ENCODE measurements at places on chromosomes 4 and X.

DNA sequence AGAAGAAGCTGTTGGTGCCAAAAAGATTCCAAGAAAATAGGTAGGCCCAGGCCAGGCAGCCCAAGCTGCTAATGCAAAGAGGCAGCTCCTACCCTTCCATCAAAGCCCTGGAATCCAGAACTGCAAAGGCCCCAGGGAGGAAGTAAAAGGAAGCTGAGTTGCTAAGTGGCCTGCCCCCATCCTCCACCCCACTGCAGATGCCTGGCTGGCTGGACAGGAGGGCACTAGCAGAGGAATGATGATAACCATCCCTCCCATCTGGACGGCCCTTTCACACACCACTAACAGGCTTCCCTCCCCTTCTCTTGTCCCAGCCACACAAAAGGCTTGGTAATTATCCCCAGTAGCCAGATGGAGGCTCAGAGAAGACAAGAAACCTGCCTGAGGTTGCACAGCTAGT lies 32.4 kb upstream of the PJA1 start:
- no peak for DNase-seq

GRCh38 chrX:369563-370101 lies 17.1 kb downstream of the PPP2R3B start:
- DNase-seq, result no peak

DNA sequence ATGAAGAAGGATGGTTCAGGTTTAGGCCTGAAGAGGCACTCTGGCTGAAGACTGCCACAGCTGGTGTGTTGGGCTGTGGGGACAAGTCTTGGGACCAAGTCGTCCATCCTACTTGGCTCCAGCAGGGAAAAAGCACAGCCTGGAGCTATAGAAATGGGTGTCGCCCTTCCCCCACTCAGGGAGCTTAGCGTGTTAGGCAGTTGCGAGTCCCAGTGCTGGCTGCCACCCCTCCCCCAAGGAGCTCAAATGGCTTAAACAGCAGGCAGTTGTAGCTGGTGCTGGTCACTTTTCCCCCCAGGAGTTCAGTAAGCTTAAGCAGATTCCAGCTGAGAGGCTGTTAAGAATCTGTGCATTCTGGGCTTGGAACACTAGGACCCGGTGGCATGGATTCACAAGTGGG lies 319.5 kb upstream of the POF1B start:
- no peak for DNase-seq

GRCh38 chr4:153629776-153630175 lies 54.3 kb upstream of the TLR2 start:
- no peak for DNase-seq

- no peak for DNase-seq
These were observed 46.0 kb downstream of the PCGF3 start for GRCh38 chr4:751676-752075.

DNA sequence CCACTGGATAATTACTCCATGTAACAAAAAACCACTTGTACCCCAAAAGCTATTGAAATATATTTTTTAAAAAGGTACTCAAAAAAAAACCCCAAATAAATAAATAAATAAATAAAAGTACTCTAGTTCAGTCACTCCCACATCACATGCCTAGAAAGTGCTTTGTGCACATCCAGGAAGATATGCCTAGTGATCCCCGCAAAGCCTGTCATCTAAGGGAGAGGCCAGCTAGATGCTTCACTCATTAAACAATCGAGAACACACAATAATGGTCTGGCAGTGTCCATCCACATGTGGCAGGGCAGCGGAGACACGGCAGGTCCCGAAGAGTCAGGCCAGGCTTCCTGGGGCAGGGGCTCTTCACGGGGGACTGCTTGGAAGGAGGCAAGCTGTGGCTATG lies 47.6 kb downstream of the RAB33B start:
- DNase-seq, result no peak

- DNase-seq, result no peak
These were observed 56.6 kb upstream of the BCOR start for GRCh38 chrX:40154250-40154852.

DNA sequence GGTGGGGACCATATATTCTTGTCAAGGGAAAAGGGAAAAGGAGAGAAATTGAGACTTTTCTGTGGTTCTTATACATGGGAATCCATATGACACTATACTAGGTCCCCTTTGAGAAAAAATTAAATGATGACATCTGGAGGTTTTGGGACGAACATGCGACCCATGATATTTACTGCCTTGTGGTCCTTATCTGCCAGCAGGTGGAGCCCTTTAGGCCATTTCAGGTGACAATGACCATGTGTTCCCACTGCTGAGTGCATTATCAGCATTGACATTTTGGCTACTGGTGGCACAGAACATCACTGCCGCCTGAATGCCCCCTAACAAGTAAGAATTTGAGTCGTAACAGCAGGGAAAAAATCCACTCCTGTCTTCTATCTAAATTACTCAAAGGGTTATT lies 843.4 kb downstream of the FSTL5 start:
- DNase-seq, result no peak

DNA sequence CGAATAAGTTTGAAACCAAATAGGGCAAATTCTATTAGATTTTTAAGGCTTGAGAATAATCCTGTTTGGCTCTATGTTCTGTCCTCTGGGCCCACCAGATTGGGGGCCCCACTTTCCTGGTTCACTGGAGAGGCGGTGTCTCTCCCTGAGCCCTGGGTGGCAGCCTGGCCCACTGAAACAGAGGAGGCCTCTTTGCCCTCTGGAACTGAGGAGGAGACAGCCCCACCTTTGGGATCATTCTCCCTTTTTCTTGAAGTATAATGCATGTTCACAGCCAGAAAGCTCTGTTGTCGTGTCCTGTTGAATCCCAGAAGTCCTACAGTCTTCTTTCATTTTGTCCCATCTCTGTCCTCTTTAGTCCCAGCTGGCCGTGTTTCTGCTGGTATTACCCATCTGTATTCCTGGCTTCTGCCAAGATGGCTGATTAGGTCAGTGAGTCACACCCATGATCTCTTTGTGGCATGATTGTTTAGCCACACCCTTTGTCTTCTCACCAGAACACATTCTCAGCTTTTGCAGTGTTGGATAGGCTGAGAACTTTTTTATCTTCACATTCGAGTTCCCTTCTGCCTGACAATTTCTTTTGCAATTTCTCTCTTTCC lies 8.1 kb upstream of the TBC1D25 start:
- no peak for DNase-seq

- DNase-seq, result no peak
These were observed 37.1 kb upstream of the HERC6 start for GRCh38 chr4:88341227-88342192.

DNA sequence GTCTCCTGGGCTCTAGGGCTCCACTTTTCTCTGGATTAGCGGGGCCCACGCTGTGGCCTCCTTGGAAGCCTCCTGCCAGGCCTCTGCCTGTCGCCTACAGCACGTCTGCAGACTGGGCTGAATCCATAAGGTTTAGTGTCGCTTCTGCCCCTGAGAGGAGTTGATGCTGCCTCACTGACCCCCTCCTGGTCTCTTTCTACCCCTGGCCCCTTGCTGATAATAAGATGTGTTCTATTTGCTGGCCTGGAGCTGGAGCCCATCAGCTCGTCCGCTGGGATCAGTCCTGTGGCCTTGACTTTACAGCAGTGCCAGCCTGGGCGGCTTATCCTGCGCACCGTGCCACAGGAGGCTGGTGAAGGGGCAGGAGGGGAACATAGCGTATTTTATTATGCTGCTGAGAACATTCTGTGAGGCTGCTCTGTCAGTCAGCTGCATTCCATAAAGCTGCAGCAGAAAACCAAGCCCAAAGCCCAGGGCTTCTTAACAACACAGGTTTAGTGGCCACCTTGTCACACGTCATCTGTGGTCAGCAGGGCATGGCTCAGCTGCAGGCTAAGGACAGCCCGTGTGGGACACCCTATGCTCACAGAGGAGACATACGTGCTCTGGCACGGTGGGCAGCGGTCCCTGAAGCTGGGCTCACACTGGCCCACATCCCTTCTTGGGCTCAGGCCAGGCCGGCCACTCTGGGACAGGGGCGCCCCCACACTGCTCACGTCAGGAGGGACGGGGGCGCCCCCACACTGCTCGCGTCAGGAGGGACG lies 29.3 kb upstream of the HGFAC start:
- no peak for DNase-seq

DNA sequence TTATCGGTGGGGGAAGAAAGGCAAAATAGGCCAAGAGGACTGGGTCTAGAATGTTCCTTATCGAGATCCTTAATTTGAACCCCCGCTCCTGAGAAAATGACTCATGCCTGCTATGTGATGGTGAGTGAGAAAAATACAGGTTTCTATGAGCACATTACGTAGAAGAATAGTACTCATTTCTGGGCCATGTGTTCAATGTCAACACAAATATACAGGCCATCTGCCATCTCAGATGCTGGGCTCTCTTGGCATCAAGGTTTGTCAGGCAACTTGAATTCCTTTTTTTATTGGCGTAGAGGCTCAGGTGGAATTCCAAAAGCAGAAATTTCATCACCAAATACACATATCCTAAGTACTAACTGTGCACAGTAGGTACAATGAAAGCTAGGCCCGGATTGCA lies 81.4 kb upstream of the TRIM2 start:
- no peak for DNase-seq

DNA sequence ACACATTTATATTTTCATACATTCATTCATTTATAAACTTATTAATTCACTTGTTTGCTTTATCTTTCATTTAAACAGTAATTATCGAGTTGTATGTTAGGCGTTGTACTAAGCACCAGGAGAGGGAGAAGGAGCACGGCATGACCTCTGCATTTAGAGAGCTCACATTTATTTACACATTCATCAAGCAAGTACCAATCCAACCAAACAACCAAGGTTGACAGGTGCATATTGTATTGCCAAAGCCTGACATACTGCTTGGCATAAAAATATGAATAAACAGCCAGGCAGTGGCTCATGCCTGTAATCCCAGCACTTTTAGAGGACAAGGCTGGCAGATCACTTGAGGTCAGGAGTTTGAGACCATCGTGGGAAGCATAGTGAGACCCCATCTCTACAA lies 37.0 kb upstream of the CLNK start:
- DNase-seq, result no peak
